ENCODE measurements at places on chromosomes 1 and 21.

- DNase-seq, result no peak
Measured at GRCh38 chr1:54284781-54285529, 85.0 kb downstream of the MRPL37 start.

GRCh38 chr1:6544831-6545230, 9.5 kb downstream of the NOL9 start:
- no peak for DNase-seq

- DNase-seq, result no peak
Measured at GRCh38 chr1:30872948-30873263, 35.7 kb downstream of the SDC3 start.

DNA sequence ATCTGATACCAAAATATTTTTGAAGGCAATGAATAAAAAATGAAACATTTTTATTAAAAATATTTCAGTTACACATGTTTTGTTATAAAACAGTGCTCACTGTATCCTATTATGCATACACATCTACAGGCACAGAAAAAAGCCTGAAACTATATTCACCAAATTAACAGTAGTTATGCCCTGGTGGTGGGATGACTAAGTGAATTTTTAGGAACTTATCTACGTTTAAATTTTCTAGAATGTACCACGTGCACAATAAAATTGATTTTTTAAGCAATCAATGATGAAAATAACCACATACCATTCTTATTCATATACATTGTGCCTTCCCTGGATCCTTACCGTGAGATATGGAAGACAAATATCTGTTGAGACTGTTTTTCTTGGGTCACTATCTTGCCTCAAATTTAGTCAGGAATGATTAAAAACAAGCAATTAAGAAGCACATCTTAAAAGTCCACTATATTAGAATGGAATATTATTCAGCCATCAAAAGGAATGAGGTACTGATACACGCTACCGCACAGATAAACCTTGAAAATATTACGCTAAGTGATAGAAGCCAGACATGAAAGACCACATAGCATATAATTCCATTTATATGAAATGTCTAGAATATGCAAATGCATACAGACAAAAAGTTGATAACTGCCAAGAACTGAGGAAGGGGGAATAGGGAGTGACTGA, 17.4 kb downstream of the TP53BP2 start:
- DNase-seq, result no peak

DNA sequence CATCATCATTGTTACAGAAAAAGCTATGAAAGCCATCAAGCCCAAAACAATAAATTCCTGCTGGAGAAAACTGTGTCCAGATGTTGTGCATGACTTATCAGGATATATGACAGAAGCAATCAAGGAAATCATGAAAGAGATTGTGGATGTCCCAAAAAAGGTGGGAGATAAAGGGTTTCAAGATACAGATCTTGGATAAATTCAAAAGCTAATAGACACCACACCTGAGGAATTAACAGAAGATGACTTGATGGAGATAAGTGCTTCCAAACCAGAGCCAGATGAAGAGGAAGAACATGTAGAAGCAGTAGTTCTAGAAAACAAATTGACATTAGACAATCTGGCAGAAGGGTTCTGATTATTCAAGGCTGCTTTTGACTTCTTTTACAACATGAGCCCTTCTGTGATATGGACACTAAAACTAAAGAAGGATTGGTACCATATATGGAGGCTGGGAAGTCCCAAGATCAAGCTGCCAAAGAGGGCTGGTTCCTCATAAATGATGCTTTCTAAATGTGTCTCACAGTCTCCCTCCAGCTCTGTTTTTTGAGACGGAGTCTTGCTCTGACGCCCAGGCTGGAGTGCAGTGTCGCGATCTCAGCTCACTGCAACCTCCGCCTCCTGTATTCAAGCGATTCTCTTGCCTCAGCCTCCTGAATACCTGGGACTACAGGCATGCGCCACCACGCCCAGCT, 32.1 kb upstream of the LRIG2 start:
- no peak for DNase-seq

- no peak for DNase-seq
Measured at GRCh38 chr1:175708787-175709186, 34.6 kb downstream of the TNR start.

GRCh38 chr21:17612023-17612564, 607 bp downstream of the BTG3 start:
- no peak for DNase-seq

DNA sequence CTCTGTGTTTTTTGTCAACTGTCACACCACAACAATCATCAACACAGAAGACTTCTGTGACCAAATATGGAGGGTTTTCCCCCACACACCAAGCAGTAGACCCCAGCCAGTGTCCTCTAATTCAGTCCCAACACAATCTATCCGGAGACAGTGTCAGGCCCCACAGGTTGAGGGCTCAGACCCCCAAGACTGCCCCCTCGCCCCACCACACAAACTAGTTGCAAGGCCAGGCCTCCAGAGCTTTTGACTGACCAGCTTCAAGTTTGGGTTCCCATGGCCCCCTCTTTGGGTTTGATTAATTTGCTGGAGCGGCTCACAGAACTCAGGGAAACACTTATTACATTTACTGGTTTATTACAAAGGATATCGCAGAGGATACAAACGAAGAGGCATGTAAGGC, 37.2 kb downstream of the NEK2 start:
- no peak for DNase-seq

DNA sequence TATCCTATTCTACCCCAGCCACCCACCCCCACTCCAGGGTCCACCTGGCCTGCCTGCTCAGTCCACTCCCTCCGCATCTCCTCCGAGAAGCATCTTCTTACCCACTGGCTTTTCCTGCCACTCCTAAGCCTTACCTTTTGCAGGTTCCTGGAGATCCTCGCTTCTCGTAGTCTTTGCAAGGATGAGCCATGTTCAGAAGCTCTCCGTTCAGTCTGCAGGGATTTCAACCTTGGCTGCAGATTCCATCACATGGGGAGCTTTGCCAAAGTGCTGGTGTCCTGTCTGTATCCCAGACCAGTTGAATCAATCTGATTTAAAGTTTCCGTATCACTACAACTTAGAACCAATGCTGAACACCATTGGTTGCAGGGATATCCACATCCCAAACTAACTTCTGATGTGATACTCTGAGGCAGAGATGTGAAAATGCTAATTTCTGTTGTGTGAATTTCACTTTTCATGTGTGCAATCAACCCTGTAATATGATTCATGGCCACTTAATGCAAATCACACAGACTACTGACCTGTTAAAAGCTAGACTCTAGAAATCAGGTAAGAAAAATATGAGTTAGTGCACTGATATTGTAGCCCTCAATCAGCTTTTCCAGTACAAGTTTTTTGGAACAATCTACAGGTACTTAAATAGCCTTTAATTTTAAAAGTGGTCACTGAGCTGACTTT, 61.9 kb downstream of the CAPN2 start:
- DNase-seq, result no peak

- no peak for DNase-seq
Measured at GRCh38 chr1:1281533-1282321, 1.5 kb downstream of the SCNN1D start.

GRCh38 chr21:44507673-44508425, 32.1 kb downstream of the KRTAP10-1 start:
- no peak for DNase-seq

DNA sequence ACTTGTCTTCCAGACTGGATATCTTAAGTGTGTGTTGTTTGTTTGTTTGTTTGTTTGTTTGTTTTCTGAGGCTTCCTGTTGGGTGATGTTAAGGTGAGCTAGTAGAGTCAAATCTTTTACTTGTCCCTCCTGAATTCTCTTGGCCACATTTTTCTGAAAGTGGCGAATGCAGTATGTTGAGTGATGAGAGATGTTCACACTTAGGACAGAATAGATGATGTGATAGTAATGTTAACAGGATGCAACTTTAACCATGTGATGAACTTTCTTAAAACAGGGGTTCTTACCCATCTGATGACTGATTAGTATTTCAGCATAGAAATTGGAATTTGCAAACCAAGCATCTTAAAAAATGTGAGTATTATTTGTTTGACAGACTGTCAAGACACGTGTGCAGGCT, 40.2 kb downstream of the LMO4 start:
- DNase-seq, result no peak

GRCh38 chr1:160997323-160998038, 23.5 kb downstream of the F11R start:
- DNase-seq, result no peak

DNA sequence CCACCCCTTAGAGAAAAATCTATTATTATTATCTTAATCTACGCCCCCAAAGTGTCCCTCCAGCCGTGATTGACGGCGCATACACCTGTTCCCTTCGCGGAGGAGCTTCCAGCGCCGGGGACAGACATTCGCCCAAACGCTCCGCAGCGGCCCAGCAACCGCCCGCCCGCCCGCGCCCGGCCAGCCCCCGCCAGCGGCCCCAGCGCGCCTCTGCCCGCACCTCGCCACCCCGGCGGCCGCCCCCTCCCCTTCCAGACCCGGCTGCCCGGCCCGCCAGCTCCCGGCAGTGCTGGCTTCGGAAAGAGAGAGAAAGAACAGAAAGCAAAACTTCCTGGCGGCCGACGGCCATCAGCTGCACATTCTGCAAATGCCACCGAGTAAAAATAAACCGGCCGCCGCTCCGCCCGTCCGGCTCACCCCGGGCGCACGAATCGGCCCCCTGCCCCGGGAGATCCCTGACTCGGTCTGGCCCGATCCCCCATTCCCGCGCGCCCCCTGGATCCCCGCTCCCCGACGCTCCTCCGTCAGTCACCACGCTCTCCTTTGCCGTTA, 1.6 kb downstream of the CASZ1 start:
- DNase-seq, result no peak

GRCh38 chr1:219988387-219988786, 57.9 kb downstream of the EPRS1 start:
- no peak for DNase-seq

DNA sequence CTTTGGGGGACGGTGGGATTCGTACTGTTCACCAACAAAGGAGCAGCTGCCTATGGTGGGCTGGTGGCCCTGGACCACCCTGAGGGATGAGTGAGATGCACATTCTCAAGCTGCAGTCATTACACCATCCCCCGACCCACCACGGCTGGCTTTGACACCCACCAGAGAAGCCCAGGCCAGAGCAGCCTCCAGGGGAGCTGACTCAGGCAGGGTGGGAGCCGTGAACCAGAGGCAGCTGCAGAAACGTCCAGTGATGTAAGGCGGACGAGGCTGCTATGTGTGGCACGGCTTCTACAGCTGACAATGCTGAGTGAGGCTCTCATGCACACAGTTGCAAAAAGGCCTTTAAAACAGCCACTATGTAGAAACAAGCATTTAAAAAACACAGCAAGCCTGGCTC, 40.1 kb downstream of the CHAF1B start:
- DNase-seq, result no peak

- DNase-seq, result no peak
Measured at GRCh38 chr1:70134148-70134547, 71.2 kb downstream of the LRRC40 start.

- DNase-seq, result no peak
Measured at GRCh38 chr1:117760485-117760884, 154.6 kb downstream of the TENT5C start.

DNA sequence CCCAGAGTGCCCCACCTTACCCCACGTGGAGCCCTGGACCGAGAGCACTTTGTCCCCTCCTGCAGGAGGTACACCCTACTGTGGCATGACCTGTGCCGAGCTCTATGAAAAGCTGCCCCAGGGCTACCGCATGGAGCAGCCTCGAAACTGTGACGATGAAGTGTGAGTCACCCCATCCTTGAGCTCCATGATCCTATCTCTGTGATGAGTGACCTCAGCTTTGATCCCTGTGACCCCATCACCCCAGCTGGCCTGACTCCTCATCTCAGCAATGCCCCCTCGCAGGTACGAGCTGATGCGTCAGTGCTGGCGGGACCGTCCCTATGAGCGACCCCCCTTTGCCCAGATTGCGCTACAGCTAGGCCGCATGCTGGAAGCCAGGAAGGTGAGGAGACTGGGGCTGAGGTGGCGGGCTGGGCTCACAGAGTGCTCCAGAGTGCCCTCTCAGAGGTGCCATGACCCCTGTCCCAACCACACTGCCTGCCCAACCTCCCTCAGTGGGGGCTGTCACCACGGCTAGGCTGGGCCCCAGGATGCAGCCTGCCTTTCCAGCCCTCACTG, 16.2 kb upstream of the MPL start:
- no peak for DNase-seq

- no peak for DNase-seq
Measured at GRCh38 chr1:31483012-31483946, 70.3 kb downstream of the SERINC2 start.

DNA sequence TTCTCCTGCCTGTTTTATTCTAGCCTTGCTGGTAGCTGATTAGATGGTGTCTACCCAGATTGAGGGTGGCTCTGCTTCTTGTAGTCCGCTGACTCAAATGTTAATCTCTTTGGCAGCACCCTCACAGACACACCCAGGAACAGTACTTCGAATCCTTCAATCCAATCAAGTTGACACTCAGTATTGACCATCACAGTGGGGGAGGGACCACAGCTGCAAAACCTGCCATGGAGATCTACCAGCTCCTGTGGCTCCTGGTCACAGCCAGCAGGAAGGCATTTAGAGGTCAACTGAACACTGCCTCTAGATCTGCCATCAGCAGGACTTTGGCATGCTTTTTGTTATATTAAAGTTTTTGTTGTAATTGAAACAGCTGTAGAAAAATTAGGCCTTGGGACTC, 146.9 kb downstream of the RWDD3 start:
- no peak for DNase-seq

DNA sequence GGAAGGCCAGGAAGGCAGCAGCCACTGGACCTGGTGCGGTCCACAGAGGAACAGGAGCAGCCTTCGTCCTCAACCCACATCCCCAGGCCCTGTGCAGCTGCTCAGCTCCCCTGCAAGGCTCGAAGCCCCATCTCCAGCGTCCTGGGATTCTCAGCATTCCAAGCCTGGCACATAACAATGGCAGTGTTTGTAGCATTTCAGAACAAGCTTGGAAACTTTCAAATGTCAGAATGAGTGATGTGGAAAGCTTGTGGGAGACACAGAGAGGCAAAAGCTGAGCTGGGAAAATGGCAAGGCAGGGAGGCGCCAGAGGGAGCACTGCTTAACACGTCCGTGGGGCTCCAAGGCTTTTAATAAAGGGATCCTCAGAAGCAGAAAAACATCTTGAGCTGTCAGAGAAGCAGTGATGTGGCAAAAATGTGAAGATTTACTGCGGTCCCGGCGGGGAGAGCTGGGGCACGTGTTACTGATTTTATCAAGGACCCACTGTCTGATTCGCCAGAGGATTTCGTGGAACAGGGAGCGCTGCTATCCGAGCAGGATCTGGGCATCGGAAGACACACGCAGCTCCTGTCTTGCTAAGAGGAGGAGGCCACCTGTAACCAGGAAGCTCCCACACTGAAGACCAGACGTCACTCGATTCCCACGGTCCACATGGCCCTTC, 38.1 kb downstream of the TOMM20 start:
- no peak for DNase-seq

- DNase-seq, result no peak
Measured at GRCh38 chr1:164051782-164052181, 507.2 kb upstream of the PBX1 start.

All from T-helper 22 cell (primary cell).